ENCODE measurements at places on chromosomes 2 and 18.
A peak's percentile ranks its signal among the peaks of the same experiment; 100 is the strongest.

- no peak for DNase-seq
Observed at GRCh38 chr18:63994783-63995399, 25.0 kb downstream of the SERPINB8 start.

GRCh38 chr2:47270421-47270820, 115.3 kb upstream of the STPG4 start:
- no peak for DNase-seq

GRCh38 chr2:207046724-207047123, 107.4 kb downstream of the CPO start:
- no peak for DNase-seq

DNA sequence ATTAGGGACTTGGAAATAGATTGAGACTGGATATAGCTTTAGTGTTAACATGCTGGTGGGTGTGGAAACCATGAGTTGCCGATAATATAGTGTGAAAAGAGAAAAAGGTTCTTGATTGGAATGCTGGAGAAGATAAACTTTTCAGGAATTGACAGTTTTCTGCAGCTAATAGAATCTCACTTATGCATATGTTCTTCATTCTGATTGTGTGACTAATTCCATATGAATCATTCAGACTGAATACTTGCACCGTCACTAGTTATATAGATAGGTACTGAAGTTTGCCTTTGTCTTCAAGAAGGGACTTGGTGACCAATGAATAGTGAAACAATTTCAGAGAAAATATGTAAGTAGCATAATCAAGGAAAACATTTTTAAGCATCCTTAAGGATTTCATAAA, 225.7 kb upstream of the FOSL2 start:
- DNase-seq = no peak

DNA sequence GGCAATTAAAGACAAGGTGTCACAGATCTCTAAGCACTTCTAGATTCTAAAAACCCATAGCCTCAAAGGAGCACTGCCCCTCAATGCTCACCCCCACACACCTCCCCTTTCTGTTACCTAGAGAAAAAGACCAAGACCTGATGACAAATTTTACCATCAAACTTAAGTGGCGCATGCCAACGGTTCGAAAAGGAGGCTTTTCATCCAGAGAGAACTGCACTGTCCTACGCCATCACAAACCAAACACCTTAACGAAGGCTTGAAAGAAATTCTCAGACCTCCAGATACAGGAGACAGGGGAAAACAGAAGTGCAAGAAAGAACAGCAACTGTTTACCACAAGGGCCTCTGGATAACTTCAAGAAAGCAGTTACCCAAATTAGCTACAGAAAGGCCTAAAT, 2.0 kb upstream of the ZC3H6 start:
- no peak for DNase-seq

DNA sequence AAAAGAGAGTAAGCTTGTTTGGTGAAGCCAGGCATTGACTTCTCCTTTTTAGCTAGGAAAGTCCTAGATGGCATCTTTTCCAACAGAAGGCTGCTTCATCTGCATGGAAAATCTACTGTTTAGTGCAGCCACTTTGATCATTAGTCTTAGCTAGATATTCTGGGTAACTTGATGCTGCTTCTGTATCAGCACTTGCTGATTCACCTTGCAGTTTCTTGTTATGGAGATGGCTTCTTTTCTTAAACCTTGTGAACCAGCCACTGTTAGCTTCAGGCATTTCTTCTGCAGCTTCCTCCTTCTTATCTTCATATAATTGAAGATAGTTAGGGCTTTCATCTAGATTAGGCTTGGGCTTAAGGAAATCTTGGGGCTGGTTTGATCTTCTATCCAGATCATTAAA, 639.7 kb downstream of the TDRD15 start:
- no peak for DNase-seq

DNA sequence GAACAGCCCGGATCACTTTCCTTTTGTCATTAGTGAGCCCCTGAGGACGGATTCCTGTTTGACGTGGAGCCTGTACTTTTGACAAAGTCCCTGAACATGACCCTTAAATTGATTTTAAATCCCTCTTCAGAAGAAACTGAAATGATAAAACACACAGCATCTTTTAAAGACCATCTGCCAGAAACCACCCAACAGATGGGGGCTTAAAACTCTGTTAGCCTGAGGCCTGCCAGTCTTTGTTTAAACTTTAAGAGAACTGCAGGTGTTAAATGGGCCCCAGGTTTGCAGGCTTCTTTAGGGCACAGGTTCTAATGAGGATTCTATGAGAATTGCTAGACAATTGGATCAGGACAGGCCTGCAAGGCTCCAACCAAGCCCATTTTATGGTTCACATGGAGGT, 177.9 kb downstream of the ALK start:
- no peak for DNase-seq

DNA sequence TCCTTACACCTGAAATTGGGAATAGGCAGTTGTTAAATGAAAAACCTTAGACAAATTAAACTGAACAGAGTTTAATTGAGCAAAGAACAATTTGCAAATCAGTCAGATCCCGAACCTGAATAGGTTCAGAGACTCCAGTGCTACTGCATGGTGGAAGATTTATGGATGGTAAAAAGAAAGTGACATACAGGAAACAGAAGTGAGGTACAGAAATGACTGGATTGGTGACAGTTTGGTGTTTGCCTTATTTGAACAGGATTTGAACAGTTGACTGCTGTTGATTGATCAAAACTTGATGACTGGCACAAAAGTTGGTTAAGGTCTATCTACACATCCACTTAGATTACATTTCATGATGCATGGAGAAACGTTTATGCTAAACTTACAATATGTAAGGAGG, 248.8 kb downstream of the HNMT start:
- no peak for DNase-seq

GRCh38 chr2:35784777-35785176, 570.8 kb upstream of the CRIM1 start:
- no peak for DNase-seq

DNA sequence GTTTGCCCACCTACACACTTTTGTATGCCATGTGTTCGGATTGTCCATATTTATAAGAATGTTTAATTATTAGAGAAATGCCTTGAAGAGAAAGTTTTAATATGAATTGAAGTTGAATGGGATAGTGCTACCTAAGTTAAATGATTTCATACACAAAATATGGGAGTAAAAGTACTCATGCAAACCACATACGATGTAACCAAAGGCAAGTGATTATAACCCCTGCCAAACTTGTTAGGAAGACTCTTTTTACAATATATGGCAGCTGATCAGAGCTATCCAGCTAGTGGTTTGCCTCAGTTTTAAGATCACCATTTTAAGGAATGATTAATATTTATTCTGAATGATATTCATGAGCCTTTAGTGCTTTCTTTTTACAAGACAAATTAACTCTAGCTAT, 106.7 kb downstream of the MYO1B start:
- DNase-seq = no peak

DNA sequence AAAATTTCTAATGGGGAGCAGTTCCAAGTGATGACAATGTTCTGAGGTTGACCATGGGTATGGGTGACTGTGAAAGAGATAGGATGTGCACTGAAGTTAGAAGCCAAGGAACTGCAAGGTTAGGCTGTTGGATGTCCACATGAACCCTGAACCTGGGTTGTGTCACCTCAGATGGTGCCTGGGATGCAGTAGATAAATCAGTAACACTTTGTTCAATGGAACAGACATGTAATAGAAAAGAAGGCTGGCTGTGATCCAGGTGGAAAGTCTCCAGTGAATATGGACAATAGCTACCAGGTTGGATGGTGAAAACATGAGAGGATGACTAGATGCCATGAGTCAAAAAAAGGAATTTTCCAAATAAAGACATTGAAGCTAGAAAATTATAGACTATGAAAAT, 131.4 kb downstream of the TRABD2A start:
- DNase-seq = no peak

DNA sequence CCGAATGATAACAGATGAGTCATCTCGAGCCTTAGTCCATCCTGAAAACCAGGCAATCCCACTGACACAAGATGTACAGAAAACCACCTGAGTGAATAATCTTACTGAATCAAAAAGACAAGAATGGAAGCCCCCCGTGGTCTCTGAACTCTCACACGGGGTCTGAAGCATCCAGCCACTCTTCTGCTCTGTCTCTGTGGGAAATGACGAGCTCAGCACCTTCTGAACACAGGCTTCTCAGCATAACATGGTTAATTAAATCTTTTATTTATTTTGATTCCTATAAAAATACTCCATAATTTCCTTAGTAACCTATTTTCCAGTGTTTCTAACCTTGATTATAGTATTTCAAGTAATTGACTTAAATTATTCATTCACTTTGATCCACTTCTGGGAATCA, 203.7 kb downstream of the TMEM163 start:
- no peak for DNase-seq

- no peak for DNase-seq
Observed at GRCh38 chr18:59357928-59358327, 1.1 kb downstream of the LMAN1 start.

DNA sequence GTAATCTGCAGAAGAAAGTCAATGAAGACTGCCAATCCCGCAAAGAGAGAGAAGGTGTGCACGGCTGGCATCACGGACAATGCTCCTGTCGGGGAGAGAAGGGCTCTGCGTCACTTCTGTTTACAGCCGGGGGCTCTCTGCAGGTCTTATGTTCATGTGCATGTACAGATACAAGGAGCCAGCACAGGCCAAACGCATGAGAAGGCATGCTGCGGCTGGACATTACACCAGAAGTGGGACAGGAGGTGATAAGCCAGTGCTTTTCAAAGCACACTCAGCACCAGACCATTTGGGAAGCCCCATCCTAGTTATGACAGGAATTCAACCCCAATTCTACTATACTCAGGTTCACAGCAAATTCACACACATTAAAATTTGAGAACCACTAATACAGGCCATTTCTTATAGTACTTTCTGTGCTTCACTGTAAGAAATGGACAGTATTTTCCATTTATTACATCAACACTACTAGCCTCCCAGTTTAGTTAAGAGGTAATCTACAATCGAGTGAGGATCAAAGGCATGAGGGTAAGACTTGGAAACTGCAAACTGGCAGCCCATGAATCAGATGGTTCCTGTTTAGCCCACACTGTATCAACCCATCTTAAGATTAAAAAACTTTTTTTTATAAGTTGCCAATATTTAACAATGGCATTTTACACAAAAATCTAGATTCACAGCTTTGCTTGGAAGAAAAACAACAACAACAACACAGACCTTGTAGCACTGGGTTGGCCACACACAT, 38.2 kb downstream of the RMC1 start:
- no peak for DNase-seq

GRCh38 chr18:68733707-68734106, 18.8 kb upstream of the TMX3 start:
- DNase-seq = no peak

DNA sequence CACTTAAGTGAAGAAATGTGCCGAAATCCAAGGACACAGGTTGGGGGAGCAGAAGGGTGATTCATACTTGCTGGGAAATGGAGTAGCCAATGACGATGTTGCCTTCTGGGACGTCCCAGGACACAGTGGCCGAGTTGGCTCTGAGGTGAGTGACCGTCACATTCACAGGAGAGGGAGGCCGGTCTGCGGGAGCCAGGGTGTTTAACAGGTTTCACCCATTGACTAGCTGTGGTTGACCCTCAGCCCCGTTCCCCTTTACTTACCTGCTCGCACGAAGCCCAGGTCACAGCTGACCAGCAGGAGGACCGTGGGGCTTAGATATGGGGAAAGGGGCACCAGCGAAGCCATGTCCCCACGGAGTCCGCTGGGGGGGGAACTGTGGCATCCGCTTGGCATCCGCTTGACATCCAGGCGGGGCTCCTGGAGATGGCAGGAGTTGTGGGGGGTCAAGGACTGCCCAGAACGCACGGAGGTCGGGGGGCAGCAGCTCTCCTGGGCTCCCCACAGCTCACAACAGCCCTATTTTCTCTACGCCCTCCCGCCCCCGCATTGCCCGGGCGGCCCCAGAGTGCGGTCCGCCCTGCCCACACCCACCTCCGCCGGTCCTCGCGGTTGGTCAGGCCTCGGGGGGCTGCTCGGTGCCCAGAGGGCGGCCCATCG, 586 bp downstream of the FNDC4 start:
- DNase-seq = no peak

DNA sequence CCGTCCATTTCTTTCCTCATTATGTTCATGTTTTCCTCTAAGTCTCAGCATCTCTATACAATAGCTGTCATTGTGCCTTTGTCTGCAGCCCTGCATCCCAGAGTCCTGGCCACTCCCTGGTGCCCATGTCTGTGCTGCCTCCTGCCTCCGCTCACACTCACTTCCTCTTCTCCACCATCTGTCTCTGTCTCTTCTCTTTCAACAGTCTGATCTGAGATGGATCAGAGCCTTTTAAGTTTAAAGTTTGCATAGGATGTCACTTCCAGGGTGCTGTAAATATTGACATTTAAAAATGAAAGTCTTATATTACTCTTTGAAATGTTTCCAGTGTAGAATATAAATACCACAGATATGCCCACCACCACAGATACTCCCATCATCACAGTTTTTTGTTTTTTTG, 42.7 kb downstream of the UBE2F start:
- DNase-seq = no peak

GRCh38 chr2:133959066-133959465, 294.8 kb upstream of the MGAT5 start:
- no peak for DNase-seq

- DNase-seq = no peak
Observed at GRCh38 chr18:36158266-36158867, 28.7 kb downstream of the ELP2 start.

DNA sequence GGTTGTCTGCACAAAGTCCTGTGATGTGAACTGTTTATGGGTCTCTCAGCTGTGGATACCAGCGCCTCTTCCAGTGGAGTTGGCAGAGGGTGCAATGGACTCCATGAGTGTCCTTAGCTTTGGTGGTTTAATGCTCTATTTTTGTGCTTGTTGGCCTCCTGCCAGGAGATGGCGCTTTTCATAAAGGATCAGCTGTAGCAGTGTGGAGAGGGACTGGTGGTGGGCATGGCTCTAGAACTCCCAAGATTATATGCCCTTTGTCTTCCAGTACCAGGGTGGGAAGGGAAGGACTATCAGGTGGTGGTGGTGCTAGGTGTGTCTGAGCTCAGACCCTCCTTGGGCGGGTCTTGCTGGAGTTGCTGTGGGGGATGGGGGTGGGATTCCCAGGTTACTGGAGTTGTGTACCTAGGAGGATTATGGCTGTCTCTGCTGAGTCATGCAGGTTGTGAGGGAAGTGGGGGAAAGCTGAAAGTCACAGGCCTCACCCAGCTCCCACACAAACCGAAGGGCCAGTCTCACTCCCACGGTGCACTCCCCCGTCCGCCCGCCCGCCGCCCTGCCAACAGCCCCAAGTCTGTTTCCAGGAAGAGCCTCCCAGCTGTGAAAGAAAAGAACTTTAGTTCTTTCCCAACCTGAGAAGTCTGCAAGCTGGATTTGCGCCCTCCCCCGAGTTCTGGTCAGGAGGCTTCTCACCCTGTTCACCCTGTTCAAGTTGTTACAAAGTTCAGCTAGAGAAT, 108.1 kb downstream of the MARCO start:
- DNase-seq = peak; percentile 7

DNA sequence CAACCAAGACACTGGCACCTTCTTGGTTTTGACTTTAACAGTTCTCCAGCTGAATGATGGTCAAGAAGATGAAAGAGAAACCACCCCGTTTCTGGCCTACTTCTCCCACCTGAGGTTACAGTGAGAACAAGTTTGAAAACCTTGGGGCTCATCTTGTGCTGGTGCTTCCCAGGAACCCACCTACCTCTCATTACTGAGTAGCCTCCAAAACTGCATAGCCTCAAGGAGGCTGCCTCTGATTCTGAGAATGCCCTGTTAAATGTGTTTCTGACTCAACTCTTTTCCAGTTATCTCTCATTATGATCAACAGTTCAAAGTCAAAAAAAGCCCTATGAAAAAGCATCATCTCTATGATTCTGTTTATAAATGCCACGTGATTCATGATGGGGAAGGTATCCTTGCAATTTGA, 121.9 kb downstream of the CACNB4 start:
- no peak for DNase-seq

Measured in right renal cortex interstitium (tissue), 3 donors.